ENCODE measurements at places on chromosomes 12 and 14. TPM values are rescaled to one million over a fixed set of nuclear protein-coding genes. Genes with fewer than 3 reads are reported as not detected.

- no peak for DNase-seq
Observed at GRCh38 chr12:11238275-11238674, 31.2 kb downstream of the PRB3 start.

- no peak for DNase-seq
Observed at GRCh38 chr14:101019990-101020710, 116.6 kb upstream of the RTL1 start.

SNAPC1 gene
- total RNA-seq: 14.4 TPM

DNA sequence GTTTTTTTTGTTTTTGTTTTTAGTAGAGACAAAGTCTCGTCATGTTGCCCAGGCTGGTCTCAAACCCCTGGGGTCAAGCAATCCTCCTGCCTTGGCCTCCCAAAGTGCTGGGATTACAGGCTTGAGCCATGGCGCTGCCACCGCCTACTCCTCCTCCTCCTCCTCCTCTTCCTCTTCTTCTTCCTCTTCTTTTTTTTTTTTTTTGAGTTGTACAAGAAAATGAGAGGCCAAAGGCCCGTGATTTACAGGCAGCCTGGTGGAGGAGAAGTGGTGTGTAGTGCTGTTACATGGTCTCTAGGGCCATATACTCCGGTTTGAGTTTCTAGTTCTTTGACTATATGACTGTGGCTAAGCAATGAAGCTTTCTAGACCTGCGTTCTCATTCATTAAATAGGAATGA, 29.6 kb upstream of the SPPL3 start:
- DNase-seq: no peak

- no peak for DNase-seq
Observed at GRCh38 chr12:103933237-103933636, 3.0 kb downstream of the HSP90B1 start.

DAO gene
- total RNA-seq: not detected

GRCh38 chr12:120710805-120711296, 593 bp downstream of the UNC119B start:
- no peak for DNase-seq

- no peak for DNase-seq
Observed at GRCh38 chr12:128789356-128789929, 34.3 kb downstream of the SLC15A4 start.

GRCh38 chr12:124071075-124071443, 98.0 kb downstream of the ZNF664 start:
- DNase-seq: no peak

DNA sequence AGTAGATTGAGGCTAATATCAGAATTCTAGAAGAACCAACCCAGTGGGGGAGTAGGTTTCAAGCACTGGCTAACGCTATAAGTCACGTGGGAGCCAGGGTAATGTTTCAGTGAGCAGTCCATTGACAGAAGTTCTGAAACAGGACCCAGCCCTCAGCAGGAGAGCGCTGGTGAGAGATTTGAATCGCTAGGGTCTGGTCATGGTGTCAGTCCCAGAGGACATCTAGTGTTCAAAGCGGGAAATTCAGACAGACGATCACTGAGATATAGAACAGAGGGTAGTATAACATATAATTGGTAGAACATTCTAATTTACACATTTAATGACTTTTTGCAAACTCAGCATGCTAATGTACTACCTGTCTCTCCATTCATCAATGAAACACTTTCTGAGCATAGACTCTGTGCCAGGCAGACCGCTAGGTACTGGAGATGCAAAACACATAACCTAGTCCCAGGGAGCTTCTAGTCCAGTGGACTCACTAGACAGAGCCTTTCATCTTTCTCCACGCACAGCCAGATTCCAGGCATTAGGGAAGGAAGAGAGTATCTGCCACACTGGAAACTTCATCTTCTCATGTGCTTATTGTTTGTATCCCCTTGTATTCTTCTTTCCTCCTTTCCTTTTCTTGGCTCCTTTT, 35.4 kb upstream of the RNASE3 start:
- DNase-seq: peak; percentile 73

DNA sequence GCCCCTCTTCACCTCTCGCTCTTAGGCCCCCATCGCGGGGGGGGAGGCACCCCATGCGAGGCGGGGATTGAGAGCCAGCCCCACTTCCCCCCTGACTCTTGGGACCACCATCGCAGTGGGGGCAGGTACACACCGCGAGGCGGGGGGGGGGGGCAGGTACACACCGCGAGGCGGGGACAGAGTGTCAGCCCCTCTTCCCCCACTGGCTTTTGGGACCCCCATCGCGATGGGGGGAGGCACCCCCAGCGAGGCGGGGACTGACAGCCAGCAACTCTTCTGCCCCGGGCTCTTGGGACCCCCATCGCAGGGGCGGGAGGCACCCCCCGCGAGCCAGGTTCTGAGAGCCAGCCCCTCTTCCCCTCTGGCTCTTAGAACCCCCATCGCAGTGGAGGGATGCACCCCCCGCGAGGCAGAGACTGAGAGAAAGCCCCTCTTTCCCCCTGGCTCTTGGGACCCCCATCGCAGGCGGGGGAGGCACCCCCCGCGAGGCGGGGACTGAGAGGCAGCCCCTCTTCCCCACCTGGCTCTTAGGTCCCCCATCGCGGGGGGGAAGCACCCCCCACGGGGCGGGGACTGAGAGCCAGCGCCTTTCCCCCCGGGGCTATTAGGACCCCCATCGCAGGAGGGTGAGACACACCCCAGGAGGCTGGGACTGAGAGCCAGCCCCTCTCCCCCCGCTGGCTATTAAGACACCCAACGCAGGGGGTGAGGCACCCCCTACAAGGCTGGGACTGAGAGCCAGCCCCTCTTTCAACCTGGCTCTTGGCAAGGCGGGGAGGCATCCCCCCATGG, 196.5 kb upstream of the PZP start:
- no peak for DNase-seq

DNA sequence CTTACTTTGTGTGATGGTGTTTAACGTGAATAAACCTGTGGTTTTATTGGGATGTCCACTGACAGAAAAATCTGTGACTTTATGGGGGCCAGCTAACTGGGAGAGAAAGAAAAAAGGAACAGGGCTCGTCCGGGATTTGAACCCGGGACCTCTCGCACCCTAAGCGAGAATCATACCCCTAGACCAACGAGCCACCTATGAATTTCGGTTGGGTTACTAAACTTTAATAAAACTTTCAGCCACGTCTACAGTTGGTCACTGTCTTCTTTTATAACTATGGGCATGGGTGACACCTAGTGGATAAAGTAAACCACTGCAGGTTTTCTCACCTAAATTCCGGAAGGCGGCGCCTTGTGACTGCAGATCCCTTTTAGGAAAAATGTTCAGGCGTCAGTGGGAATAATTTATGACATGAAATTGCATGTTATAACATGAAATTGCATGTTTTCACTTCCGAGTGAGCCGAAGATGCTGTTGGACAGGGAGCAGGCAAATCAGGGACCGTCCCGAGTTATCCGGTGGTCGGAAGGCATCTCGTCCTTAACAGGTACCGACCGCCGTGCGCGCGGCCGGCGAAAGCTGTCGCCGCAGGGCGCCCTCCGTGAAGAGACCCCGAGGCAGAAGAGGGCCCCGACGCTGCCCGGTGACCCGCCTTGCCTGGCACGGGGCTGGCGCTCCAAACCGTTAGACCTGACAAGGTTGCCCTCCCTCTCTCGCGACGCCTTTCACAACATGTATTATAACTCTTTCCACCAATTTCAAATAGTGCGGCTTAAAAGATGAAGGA, 18.2 kb upstream of the RNASE12 start:
- peak; percentile 67 for DNase-seq

SPTSSA gene
- total RNA-seq: 21.6 TPM

DNA sequence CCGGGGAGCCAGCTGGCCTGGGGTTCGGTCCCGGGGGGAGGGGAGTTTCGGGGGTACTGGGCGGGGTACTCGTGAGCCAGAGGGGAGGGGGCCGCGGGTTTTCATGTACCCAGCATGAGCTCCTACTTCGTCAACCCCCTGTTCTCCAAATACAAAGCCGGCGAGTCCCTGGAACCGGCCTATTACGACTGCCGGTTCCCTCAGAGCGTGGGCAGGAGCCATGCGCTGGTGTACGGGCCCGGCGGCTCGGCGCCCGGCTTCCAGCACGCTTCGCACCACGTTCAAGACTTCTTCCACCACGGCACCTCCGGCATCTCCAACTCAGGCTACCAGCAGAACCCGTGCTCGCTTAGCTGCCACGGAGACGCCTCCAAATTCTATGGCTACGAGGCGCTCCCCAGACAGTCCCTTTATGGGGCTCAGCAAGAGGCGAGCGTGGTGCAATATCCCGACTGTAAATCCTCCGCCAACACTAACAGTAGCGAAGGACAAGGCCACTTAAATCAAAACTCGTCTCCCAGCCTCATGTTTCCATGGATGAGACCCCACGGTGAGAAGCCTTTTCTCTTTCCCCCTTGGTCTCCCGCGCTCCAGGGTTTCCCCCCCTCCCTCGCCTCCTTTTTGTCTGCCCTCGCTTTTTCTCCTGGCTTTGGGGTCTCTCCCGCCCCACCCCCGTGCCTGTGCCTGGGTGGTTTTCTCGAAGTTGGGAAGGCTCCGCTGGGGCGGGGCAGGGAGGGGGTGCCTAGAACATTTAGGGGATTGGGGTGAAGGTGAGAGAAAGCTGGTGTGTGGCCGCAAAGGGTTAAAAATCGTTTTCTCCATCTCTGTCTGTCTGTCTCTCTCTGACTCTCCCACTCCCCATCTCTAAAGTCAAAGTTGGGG, 627 bp downstream of the HOXC8 start:
- no peak for DNase-seq

SCN8A gene
- 0.60 TPM for total RNA-seq

SLC6A13 gene
- 0.21 TPM for total RNA-seq

DNA sequence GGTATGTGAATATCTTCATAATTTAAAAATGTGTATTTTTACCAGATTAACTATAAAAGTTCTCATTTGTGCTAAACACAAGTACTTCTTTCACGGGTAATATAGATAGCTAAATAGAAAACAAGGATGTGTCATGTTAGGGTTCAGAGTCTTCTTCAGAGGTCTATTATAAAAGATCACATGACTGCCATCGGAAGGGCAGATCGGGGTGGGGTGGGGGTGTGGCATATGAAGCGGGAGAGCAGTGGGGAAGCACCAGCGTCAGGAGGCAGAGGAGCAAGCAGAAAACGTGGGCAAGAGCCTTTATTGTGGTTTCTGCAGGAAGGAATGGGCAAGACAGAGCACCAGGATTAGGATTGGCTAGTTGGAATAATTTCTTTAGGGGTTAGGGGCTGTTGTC, 63.7 kb upstream of the DNM1L start:
- DNase-seq: no peak

DNA sequence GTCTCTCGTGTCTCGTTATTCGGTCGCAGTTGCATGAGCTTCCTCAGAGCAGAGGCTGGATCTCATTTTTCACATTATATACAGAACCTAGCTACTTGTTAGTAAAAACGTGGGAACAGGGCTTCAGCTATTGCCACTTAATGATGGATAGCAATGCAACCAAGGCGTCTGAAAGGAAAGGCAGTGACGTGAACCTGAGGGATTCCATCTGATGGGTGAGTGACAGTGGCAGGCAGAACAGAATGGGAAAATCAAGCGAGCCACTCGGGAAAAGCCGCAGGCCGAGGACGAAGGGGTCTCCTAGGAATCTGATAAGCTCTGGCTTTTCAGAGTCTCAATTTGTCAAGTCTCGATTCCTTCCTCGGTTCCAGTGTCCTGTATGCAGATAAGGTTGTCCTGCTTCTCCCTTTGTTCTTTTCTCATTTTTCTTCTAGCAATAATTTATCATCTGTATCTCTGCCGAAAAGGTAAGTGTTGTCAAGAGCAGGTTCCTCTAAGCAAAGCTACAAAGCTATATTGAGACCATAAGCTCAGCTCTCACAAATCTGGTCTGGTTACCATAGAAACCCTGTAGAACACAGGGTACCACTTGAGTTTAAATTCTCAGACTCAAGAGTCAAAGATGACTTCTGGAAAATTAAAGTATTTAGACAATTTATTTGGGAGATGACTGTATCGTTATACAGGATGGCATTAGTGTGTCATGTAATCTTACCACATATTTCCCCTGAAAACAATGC, 416.6 kb downstream of the GLT1D1 start:
- no peak for DNase-seq

- no peak for DNase-seq
Observed at GRCh38 chr14:77640756-77641533, 24.5 kb upstream of the SPTLC2 start.

DNA sequence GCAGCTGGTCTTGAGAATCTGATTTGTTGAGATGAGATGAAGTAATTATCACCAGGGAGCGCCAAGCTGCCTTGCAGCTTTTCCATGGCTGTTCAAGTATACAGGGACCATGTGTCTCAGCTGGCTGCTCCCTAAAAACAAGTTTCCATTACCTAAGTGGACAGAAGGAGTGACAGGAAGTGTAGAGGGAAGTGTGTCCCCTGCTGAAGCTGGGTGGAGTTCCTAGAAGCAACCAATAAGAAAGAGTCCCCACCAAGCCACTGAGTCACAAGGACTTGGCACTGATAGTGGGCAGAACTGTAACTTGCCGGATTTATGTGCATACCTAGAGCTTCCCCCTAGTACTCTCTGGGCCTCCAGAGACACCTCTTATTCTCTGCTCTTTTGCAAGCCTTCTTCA, 1.5 kb upstream of the GPX2 start:
- no peak for DNase-seq

- no peak for DNase-seq
Observed at GRCh38 chr12:128813883-128814282, 9.9 kb downstream of the SLC15A4 start.

TMEM179 gene
- total RNA-seq: 0.78 TPM

GRCh38 chr12:107393043-107393717, 292.4 kb upstream of the PWP1 start:
- no peak for DNase-seq

GRCh38 chr12:43852744-43853143, 16.9 kb downstream of the TMEM117 start:
- no peak for DNase-seq

KRT6C gene
- total RNA-seq: not detected

BMP4 gene
- 5.1 TPM for total RNA-seq

TMEM132D gene
- 0.21 TPM for total RNA-seq

GLIPR1L2 gene
- total RNA-seq: 0.20 TPM

P2RX7 gene
- total RNA-seq: 13.8 TPM

DNA sequence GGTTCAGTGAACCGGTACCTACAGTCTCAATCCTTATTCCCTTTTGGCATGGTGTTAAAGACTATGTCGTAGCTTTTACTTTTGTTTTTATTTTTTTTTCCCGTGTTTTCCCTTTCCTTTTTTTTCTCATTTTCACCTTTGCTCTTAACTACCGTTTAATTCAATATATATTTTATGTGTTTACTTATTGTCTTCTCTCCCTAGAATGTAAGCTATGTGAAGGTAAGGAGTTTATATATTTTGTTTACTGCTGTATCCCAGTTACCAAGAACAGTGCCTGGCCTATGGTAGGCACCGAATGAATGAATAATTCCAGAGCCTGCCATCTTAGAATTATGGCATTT, 261 bp upstream of the MLH3 start:
- DNase-seq: no peak

TAS2R7 gene
- not detected for total RNA-seq

- DNase-seq: no peak
Observed at GRCh38 chr12:95088379-95088778, 15.0 kb upstream of the NR2C1 start.

STON2 gene
- 21.6 TPM for total RNA-seq

DNA sequence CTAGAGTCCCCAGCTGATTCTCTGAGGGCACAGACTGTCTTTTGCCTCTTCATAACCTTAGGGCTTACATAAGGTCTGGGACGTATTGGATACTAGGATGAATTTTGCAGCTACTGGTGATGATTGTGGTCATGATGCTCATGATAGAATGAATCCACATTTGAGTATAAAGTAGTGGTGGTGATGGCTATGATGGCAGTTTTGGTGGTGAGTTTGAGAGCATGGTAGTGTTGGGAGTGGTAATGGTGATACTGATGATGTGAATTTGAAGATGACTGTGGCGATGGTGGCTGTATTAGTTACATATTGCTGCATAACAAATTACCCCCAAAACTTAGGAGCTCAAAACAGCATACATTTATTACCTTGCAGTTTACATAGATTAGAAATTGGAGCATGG, 14.1 kb upstream of the ASIC1 start:
- no peak for DNase-seq

All from tibial nerve (tissue), 4 donors.